ENCODE measurements at places on chromosomes 6 and 20.

DNA sequence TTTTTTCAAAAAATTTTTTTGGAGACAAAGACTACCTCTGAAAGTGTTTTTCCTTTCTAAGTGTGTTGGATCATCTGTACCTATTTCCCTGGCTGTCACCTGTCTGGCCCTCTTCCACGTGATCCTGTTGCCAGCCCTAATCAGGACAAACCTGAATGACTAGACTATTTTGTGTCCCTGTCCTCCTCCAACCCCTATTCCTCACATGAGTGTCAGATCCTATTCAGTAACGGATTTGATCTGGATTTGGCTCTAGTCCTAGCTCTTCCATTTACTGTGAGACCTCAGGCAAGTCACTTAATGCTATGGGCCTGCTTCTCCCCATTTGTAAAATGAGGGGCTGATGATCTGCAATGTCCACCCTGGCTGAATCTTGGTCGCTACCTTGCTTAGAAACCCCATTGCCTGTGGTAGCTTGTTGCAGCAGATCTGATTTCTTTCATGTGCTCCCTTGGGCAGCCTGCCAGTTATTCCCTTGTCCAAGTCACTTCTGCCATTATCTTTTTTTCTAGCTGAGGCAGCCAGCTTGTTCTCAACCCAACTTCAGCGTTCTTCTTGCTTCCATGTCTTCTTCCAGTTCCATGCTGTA, 4.8 kb downstream of the PHF20 start:
- peak; percentile 83 for DNase-seq

GRCh38 chr6:79600812-79601609, 30.1 kb upstream of the SH3BGRL2 start:
- DNase-seq: no peak

- no peak for DNase-seq
Observed at GRCh38 chr6:138540468-138540867, 41.2 kb upstream of the NHSL1 start.

DNA sequence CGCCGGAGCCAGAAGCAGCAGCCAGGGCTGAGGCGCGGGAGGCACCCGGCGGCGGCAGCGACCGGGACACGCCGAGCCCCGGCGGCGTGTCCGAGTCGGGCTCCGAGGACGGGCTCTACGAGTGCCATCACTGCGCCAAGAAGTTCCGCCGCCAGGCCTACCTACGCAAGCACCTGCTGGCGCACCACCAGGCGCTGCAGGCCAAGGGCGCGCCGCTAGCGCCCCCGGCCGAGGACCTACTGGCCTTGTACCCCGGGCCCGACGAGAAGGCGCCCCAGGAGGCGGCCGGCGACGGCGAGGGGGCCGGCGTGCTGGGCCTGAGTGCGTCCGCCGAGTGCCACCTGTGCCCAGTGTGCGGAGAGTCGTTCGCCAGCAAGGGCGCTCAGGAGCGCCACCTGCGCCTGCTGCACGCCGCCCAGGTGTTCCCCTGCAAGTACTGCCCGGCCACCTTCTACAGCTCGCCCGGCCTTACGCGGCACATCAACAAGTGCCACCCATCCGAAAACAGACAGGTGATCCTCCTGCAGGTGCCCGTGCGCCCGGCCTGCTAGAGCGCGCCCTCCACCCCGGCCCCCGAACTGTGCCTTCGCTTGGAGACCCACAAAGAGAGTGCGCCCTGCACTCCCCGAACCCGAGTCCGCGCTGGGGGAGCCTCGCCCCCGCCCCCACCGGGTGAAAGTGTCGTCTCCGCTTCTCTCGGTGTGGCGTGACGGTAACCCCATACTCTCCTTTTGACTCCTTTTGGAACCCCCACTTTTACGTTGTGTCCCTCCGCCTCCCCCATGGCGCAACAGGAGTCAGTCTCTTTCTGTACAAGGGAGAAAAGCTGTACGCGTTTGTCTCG, 1.6 kb downstream of the INSM1 start:
- no peak for DNase-seq

- peak; percentile 42 for DNase-seq
Observed at GRCh38 chr20:48725555-48725991, 102.2 kb downstream of the PREX1 start.

DNA sequence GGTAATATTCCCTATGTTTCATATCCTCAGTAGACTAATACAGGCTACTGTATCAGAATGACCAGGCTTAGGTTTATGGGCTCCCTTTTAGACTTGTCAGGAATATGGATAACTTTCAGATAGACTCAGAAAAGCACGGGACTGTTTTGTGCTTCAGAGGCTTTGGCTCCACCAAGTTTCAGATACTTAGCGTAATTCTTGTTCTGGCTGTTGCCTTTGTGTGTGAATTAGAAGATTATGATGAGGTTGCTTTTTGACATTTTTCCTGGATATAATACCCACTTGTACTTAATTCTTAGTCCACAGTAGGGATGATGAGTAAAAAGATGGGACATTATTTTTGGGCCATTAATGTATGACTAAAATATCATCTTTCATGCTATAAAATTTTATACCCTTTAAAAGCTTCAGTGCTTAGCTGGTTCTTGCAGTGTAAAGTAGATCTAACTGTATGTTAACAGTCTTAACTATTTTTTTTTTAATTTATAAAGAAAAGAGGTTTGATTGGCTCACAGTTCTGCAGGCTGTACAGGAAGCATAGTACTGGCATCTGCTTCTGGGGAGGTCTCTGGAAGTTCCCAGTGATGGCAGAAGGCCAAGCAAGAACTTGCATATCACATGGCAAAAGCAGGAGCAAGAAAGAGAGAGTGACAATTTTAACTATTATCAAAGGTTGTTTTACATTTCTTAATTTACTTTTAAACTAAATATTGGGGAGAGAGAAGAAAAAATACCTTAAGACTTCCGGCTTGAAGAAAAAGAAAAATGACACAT, 120.7 kb downstream of the ZFAND3 start:
- peak; percentile 44 for DNase-seq

DNA sequence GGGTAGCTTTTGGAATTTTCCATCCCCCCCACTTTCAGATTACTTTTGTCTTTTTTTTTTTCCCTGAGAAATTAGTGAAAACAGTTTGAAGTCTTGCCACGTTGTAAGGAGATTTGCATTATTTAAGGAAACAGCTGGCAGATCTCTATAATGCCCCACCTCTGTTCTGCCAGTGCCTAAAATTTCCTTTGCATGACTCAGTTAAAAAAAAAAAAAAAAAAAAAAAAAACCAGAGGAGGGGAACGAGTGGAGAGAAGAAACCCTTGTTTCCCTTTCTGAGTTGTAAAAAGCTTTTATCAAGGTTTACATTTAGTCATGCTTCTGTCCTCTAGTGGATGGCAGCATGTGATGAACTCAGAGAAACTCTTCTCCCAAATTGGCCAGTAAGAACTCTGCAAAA, 33.5 kb downstream of the CARMIL1 start:
- DNase-seq: peak; percentile 28

GRCh38 chr6:147279427-147279826, 75.2 kb downstream of the STXBP5 start:
- DNase-seq: peak; percentile 12

- no peak for DNase-seq
Observed at GRCh38 chr6:41599852-41600445, 38.3 kb upstream of the MDFI start.

DNA sequence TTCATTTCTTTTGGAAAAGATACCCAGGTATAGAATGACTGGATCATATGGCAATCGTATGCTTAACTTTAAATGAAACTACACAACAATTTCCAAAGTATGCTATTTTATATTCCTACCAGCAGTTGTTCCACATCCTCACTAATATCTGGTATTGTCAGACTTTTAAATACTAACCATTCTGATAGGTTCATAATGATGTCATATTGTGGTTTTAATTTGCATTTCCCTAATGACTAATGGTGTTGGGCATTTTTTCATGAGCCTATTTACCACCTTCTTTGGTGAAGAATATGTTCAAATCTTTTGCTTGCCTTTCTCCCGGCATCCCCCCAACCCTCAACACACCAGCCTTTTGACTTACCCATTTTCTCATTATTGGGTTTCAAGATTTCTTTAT, 96.2 kb upstream of the HMGN3 start:
- no peak for DNase-seq

DNA sequence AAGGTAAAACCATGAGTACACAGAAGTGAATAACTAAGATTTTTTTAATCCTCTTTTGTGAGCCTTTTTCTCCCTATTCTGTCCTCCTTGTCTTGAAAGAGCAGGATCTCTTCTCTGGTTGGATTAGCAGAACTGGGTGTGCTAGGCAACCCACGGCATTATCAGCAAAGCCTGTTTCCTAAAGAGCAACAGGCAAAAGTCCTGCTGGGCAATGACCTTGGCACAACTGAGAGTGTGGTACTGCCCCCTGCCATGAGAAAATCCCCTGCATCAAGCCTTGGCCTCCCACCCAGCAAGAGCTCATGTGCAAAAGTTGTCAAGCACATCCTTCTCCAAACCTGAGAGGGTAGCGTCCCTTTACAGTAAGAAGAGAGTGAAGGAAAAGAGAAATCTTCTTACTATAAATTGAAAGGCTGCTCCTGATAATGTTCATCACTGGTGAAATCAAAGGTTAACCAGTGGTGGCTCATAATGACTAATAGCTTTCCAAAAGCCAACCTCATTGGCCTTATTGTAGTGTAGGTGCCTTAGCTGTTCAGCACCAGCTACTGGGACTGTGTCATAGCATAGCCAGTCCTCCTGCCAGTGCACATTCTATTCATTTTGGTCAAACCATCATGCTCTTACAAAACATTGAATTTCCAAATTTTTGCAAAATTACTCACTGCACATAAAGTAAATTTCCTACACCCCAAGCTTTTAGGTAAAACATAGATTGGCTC, 17.1 kb downstream of the KIF6 start:
- no peak for DNase-seq

GRCh38 chr6:1864496-1864895, 254.8 kb downstream of the FOXC1 start:
- no peak for DNase-seq

DNA sequence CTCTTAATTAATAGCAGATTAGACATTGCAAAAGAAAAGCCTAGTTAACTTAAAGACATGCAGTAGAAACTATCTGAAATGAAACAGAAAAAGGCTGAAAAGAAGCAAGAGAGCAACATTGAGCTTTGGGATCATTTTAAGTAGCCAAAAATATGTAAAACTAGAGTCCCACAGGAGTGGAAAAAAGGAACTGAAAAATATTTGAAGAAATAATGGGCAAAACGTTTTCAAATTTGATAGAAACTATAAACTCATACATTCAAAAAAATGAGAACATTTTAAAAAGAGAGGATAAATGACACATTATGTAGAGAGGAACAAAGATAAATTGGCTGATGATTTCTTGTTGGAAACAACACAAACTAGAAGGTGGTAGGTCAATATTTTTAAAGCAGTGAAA, 166.1 kb upstream of the AKAP12 start:
- no peak for DNase-seq

GRCh38 chr6:168333039-168333438, 13.5 kb upstream of the DACT2 start:
- DNase-seq: peak; percentile 39

GRCh38 chr6:70135219-70136160, 167.4 kb downstream of the COL9A1 start:
- no peak for DNase-seq

GRCh38 chr6:72966628-72967280, 258.5 kb downstream of the KHDC1L start:
- no peak for DNase-seq

GRCh38 chr6:33759887-33760629, 13.4 kb upstream of the IP6K3 start:
- DNase-seq: no peak

DNA sequence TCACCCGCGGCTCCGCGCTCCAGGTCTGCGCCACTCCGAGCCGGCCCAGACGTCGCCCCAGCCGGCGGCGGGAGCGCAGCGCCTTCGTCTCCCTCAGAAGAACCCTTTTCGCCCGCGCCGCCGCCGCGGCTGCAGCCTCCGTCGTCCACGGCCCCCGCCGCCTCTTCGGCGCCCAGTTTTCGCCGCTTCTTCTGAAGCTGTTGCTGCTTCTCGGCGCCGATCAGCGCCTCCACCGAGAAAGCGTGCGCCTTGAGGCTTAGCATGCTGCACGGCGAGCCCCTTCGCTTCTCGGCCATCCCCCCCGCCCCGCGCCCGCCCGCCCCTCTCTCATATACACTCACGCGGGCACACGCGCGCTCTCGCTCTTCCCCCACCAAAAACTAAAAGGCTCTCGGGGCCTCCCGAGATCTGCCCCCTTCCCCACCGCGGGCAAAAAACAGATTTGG, 489 bp downstream of the TBX18 start:
- DNase-seq: no peak

DNA sequence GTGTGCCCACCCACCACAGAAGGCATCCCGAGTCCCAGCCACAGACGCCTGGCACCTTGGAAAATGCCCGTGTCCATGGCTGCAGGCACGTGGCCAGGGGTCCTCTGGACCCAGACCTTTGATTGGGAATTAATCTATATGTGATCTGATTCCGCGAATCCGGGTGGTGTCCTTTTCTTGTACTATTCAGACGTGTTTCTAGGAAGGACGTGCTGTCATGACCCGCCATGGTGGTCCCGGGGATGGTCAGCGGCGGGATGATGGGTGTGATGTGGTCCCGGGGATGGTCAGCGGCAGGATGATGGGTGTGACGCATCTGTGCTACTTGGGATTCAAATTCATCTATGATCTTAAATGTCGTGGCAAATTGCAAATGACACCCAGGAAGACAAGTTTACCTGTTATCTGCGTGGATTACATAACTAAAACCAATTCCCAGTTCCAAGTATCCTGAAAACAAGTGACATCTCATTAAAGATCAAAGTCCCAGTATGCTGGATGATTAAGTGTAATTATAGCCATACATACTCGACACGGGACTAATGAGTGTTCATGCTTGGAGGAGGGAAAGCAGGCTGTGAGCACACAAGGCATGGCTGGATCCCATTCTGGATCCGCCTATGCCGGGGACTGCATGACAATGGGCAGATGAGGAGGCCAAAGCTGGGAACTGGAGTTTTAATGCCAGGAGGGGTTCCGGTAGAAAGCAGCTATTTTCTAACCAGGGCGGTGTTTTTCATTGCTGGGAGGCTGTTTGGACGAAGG, 256.5 kb downstream of the TAF4 start:
- DNase-seq: no peak

DNA sequence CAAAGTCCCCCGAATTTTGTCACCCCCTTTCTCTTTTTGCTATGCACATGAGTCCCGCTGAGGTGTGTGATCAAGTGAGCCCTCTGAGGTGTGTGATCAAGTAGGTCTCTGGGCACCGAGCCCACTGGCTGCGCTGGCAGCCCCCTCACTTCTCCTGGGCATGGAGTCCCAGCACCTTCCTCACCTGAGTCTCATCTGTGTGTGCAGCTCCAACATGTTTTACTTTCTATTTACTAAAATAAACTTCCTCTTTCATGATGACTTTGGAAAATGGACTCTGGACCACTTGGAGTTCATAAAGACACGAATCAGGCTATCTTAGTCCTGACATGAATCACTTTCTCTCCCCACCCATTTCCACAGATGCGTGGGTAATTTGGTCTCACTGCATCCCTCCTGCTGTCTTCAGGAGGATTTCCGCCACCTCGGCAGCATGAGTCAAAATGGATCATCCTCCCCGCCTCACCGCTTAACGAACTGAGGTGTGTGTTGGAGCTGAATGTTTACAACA, 39.8 kb downstream of the PRDM1 start:
- no peak for DNase-seq

DNA sequence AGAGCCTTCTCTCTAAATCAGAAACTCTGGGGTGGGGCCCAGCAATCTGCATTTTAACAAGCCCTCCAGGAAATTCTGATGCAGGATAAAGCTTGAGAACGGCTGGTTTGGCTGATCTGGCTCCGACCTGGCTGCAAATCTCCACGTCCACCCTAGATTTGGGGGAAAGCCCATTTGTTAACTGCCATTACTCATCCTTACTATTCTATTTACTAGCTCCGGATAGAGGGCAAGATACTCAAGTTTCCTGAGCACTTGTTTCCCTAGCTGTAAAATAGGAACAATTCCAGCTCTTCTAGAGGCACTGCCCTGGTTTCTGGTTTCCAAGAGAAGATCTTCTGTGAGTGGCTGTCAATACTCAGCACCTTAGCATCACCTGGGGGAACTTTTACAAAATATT, 44.4 kb downstream of the DAAM2 start:
- DNase-seq: no peak

Data from hematopoietic multipotent progenitor cell treated with erythropoietin and hydrocortisone succinate and interleukin-3 and kit ligand, for 8 days (in vitro differentiated cells).